ENCODE measurements at places on chromosomes 11 and 22.
A peak's percentile ranks its signal among the peaks of the same experiment; 100 is the strongest.

DNA sequence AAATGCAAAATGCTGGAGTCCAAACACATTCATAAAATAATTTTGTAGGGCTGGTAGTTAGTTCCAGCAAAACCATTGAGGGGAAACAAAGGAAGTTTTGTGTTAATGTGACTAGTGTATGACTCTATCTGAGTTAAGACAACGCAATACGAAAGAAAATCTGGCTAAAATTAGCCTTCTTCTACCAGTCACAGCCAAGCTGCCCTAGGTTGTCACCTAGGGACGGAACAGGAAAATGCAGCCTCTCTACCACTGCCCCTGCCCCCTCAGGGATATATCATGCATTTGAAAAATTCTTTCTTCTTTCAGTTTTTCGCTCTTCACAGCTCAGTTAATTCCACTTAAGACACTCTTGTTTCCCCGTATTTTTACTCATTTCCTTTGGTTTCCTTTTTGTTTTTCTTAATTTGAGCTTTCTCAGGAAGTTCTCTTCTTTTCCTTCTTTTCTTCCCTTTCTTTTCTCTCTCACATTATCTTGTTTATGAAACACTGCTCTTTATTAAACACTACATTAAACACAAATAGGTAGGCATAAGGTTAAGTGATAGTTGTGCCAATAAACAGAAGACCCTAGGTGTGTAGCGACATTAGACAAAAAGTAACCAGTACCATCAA is 30.6 kb downstream of the KIRREL3 start:
- no peak for DNase-seq

DNA sequence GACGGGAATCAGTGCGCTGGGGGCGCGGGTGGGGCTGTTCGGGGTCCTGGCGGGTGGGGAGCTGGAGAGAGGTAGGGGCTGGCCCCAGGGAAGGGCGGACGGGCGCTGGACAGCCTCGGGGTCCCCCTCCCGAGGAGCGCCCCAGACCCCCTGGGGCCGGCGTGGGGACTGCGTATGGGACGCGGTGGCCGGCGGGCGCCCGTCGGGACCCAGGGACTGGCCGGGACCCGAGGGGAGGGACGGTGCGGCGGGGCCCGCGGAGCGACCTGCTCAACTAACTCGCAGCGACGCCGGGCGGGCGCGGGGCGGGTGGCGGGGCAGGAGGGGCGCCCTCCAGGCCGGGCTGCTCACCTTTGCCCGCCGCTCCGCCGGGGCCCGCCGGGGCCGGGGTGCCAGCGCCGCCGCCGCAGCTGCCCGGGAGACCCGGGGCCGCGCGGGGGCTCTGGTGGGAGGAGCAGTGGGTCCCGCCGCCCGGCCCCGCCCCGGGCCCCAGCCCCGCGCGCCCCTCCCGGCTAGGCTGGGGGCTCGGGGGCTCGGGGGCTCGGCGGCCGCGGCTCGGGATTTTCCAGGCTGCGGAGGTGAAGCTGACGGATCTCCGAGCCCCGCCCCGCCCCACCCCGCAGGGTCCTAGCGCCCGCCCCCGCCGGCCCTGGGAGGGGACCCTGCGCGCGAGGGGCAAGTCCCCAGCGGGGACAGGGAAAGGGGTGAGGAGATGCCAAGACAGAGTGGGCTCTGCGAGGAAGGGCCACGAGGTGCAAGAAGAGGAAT is 12.3 kb downstream of the STARD10 start:
- DNase-seq: peak; percentile 65

DNA sequence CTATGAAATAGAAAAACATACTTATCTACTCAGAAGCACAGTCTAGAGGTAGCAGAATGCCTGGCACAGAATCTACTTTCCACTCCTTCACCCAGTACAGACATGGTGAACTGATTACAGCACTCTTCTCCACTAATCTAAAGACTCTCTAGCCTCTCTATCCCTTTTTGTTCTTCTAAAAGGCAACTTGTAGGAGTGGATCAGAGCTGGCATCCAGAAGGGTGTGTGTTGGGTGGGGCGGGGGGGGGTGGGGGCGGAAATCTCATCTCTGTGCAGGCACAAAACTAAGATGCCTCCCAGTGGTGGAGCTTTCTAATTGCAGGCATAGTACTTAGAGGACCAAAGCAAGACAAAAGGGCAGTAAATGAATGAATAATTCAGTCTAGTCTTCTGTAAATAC is 11.5 kb upstream of the EMID1 start:
- DNase-seq: no peak

DNA sequence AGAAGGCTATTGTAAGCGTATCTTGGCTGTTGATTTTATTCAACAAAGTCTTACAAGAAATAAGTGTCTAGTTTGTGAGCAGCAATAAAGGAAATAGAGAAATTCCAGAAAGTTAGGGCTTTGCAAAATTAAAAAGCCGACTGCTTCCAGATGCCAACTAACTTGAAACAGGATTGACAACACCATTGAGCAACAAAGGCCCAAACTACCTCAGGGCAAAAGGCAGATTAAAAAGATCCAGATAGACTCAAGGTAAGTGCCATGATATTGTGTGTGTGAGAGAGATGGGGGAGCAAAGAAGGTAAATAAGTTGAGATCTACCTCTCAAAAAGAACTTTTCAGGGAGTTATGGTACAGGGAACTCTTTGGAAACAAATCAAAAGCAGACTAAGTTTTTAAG is 49.1 kb downstream of the PARVG start:
- no peak for DNase-seq

DNA sequence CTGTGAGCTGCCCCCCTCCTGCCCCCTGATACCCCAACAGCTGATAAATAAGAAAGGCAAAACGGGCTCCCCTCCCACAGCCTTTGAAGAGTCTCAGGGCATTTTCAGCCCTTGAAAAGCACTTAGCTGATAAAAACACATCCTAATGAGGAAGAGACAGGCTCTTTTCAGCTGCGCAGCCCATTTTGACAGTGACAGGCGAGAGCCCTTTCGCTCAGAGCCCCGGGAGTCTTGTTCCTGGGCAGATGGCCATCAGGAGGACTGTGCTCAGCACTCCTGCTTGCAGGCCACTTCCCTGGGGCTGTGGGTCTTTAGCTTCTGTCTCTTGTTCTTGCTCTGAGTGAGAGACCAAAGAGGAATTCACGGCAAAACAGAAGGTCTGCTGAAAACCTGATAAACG is 757.2 kb downstream of the BRD1 start:
- DNase-seq: no peak

- peak; percentile 44 for DNase-seq
These were observed 28.1 kb upstream of the FBXO3 start for GRCh38 chr11:33802194-33802950.

- DNase-seq: no peak
These were observed at the start of gene KCNJ11 for GRCh38 chr11:17388609-17389210. KCNJ11 (minus strand) TSS chr11:17388659; CDS start chr11:17388091, 568 bp downstream.

DNA sequence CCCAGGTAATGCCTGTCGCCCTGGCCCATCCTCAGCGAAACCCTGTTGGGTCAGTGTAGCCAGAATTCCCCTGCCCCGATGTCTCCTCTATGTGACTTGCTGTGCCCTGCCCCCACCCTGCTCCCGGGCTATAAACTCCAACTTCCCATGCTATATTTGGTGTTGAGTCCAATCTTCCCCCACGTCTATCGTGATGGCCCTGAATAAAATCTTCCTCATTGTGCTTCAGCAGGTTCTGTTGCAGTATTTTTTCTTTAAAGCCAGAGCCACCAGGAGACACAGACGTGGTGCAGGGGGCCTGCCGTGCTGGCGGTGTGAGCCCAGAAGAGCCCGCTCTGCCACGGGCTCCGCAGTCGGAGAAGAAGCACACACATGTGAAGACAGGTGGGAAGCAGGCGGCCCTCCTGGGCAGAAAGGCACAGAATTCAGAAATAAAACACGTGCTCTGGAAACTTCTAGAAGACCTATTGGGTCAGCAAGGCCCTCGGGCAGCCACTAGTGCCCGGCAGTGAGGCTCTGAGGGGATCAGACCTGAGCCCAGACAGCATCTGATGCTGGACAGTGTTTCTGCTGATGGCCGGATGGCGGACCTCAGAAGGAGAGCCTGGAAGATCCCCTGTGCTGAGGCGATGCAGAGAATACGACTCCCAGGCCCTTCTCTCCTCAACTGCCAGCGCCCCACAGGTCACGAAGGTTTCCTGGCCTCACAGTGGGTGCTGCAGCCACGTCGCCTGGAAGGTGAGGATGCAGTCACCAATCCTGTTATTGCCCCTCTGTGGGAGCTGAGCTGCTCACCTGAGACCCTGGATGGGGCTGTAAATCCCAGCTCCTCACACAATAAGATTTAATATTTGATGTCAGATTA is 501.9 kb downstream of the BRD1 start:
- no peak for DNase-seq

GRCh38 chr11:64762277-64762673 is 2.5 kb upstream of the PYGM start:
- peak; percentile 49 for DNase-seq

GRCh38 chr11:36041988-36042611 is 98.2 kb downstream of the LDLRAD3 start:
- no peak for DNase-seq

- no peak for DNase-seq
These were observed 27.7 kb upstream of the PPP2R1B start for GRCh38 chr11:111793863-111794262.

- no peak for DNase-seq
These were observed 162.8 kb upstream of the SNX19 start for GRCh38 chr11:131079036-131079435.

- no peak for DNase-seq
These were observed 183.9 kb downstream of the CEP164 start for GRCh38 chr11:117511483-117511930.

DNA sequence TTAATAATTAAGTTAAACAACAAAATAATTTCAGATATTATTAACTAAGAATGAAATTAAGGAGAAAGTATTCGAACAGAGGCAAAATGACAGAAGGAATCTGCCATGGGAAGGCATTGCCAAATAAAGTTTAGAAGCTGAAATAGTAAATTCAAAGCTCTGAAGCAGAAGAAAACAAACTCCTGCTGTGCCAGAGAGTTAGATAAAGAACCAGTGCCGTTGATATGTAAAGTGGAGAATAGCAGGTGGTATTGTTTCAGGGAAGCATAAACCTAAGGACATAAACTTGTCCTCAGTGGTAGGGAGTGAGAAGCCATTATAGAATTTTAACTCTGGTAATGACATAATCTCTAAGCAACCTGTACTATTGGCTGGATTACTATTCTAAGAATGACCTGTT is 2.7 kb upstream of the HBG2 start:
- no peak for DNase-seq

- DNase-seq: no peak
These were observed 39.7 kb downstream of the ADAMTS8 start for GRCh38 chr11:130388607-130389205.

DNA sequence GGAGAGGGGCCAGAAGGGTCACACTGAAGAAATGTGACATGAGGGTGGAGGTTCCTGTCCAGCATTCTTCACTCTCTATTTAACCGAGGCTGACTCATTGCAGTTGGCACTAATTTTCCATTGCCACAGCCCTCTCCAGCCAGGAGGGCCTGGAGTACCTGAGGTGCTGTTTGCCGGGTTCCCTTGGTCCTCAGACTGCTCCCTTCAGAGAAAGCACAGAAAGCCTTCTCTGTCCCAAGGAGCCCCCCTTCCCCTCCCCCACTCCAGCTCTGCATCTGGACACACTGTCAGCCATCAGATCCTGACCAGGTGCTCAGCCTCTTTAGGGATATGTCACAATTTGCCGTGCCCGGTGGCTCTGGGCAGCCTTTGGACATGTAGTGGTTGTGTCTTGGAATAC is 3.2 kb upstream of the C11orf91 start:
- no peak for DNase-seq

DNA sequence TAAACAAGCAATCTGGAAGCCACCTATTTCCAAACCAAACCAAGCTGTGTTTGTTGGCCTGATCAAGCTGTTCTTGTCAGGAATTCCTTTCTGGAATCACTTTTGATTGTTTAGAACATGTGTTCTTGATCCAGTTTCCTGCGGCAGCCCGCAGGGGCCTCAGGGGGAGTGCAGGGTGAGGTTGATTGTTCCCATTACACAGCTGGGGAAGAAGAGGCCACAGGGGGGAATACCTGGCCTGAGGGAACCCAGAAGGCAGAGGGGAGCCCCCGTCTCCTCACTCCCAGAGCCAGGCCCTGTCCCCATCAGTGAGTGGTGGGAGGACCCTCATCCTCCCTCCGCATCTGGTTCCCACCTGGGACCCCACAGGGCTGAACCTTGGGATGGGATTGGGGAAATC is 4.2 kb downstream of the MRGPRD start:
- no peak for DNase-seq

DNA sequence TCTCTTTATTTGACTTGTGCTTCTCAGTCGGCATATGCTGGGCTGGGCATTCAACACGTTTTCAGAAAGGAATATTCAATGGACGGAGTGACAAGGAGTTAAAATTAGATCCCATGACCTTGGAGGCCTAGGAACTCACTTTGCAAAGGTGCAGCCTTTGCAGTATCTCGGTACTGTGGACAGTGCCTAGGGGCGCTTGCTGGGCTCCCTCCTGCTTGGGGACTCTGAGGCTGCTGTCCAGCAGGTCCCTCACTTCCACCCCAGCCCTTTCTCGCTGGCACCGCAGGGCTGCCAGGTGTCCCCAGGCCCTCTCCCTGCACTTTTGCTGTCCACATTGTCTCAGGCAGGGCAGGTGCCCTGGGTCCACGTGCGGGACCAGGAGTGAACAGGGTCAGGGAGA is 255.5 kb upstream of the B3GAT1 start:
- DNase-seq: no peak

All from nucleus accumbens (tissue), 56 donors.